ENCODE measurements at places on chromosomes 12 and 14.
A peak's percentile ranks its signal among the peaks of the same experiment; 100 is the strongest.

GRCh38 chr12:29762637-29763300 lies 21.0 kb downstream of the TMTC1 start:
- DNase-seq = peak; percentile 20

GRCh38 chr12:99644629-99645028 lies 2.9 kb upstream of the GARIN6 start:
- no peak for DNase-seq

DNA sequence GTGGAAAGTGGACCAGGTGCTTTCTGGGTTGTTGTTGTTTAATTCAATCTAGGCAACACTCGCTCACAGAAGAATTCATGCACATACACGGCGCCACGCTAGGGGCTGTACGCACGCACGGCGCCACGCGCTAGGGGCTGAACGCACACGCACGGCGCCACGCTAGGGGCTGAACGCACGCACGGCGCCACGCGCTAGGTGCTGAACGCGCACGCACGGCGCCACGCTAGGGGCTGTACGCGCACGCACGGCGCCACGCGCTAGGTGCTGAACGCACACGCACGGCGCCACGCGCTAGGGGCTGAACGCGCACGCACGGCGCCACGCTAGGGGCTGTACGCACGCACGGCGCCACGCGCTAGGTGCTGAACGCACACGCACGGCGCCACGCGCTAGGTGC lies 54.3 kb downstream of the NINJ2 start:
- no peak for DNase-seq

- peak; percentile 47 for DNase-seq
These were observed 16.1 kb upstream of the KRT73 start for GRCh38 chr12:52634266-52635056.

DNA sequence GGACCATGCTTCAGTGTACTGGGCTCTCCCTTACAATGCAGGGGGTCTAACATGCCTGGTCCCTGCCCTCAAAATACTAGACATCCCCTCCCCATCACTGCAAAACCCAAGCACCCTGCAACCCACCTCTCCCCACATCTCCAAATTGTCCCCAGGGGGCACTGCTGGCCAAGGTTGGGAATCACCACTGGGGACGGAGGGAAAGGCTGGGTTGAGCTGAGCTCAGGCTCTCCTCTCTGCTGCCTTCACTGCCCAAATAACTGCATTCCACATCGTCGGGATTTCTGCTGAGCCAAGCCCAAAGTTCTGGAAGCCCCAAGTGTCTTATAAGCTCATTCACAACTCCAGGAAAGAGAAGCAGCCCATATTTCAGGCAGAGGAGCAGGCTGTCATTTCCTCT lies 69.6 kb downstream of the NT5DC3 start:
- DNase-seq = peak; percentile 29
